ENCODE measurements at places on chromosomes 1 and 21.

GRCh38 chr1:200646515-200646914 is 23.2 kb downstream of the DDX59 start:
- DNase-seq = no peak

DNA sequence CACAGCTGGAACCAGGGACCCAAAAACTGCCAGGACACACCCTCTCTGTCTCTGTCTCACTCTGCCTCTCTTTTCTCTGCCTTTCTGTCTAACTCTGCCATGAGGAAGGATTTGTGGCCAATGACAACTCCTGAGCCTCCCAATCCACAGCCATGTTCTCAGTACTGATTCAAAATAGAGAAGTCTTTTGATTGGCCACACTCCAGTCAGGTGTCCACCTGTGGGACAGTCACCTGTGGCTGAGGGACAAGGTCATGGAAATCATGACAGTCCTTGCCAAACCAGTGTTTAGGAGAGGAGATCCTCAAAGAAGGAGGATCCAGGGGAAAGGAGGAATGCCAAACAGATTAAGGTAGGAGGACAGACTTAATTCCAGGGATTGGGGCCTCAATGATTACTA is 15.8 kb downstream of the TINAGL1 start:
- DNase-seq = no peak

GRCh38 chr1:61951731-61952580 is 209.7 kb downstream of the PATJ start:
- no peak for DNase-seq

- DNase-seq = no peak
Measured at GRCh38 chr1:230864441-230864840, 3.9 kb downstream of the C1orf198 start.

GRCh38 chr1:221487781-221488524 is 253.9 kb downstream of the DUSP10 start:
- no peak for DNase-seq

DNA sequence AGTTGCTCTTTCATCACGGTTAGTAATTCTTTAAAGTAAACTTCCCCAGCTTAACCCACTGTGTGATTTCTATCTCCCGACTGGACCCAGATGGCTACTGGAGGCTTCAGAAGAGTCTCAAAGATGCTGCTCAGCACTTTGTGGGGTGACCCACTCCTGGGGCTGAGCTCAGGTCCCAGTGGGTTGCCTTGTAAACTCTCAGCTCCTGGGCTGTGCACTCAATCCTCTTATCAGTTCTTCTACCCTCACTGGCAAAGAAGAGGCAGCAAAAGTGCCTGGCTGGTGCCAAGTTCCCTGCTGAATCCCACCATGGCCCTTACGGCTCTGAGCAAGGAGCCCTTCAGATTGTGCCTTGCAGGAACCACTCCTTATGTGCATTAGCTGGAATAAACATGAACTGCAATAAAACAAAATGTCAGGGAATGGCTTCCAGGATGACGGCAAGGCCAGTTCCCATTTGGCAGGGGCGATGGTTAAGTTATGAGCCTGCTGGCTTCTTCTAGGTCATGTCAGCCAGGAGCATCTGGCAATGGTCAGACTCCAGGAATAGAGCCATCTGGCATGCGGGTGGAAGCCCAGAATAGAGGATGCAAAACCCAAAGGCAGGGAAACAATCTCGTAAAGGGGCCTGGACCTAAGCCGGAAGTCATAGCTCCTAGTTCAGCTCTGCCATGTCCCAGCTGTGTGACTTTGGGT is 6.8 kb downstream of the MYOC start:
- peak; percentile 31 for DNase-seq

- no peak for DNase-seq
Measured at GRCh38 chr1:177573901-177574300, 396.0 kb downstream of the SEC16B start.

DNA sequence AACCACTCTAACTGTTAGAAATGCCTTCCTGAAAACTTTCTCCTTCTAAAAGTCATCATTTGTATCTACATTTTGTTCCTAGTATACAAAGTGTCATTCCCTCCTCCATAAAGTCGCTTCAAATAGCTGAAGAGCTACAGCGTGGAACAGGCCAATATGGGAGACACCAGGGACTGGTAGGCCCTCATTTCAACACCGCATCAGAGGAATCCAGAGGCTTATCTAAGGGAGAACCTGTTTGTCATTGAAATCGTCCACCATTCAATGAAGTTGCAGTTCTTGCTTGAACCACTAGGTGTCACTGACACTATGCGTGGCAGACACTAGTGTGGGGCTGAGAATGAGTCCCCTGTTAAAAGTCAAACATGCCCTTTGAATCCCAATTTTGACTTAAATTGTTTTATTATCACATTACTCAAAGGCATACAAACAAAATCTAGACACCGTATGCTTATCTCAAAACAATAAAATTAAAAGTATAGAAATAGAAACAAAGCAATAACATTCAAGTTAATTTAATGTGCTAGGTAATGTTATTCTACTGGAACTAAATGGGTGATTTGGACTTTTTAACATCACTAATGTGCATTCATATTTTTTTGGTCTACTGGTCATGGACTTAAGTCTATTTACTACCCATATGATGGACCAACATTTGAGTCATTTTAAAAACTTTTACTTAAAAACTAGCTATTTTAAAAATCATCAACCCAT is 182.3 kb downstream of the FCRL5 start:
- peak; percentile 12 for DNase-seq

- no peak for DNase-seq
Measured at GRCh38 chr1:47298025-47298699, 15.8 kb downstream of the STIL start.

DNA sequence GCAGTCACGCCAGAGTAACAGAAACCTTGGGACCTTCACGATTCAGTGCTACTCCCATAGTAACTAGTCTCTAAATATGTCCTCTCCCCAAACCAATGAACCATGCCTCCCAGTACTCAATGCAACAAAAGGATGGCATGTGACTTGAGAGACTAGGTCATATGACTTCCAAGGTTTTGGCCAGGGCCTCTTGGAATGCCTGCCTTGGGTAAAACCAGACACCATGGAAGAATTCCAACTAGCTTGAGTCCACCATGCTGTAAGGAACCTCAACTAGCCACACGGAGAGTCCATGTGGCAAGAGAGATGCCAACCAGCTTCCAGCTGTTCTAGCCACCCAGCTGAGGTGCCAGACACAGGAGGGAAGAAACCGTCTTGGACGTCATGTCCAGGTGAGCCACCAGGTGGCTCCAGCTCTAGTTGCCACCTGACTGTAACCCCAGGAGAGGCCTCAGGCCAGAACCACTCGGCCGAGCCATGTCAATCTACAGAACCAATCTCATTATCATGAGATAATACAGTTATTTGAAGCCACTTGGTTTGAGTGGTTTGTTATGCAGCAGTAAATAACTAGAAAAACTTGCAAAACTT is 115.0 kb downstream of the SYF2 start:
- DNase-seq = no peak

DNA sequence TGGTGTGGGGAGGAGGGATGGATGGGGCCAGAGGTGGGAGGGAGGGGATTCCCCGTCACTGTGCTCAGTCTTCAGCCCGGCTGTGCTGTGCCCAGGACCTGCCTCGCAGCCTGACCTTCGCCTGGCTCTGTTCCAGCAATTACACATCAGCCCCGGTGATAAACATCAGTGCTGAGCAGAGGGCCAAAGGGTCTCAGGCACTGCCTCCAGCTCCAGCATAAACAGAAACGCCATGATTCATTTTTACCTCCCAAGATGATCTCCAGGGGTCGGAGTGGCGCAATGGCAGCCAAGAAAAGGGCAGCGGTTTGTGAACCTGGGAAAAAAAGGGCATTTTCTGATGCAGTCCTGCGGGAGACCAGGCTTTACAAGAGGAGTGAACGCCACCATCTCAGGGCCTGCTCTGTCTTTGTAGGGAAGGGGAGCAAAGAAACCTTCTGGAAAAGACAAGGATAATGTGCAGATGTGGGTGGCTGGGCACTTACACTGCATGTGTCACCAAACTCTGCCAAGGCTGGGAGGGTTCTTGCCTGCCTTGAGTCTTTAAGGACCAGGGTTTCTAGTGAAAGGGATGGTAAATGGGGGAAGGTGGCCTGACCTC is 28.1 kb downstream of the SHISA4 start:
- no peak for DNase-seq

- DNase-seq = peak; percentile 93
Measured at GRCh38 chr1:30816211-30817076, 58.9 kb upstream of the LAPTM5 start.

DNA sequence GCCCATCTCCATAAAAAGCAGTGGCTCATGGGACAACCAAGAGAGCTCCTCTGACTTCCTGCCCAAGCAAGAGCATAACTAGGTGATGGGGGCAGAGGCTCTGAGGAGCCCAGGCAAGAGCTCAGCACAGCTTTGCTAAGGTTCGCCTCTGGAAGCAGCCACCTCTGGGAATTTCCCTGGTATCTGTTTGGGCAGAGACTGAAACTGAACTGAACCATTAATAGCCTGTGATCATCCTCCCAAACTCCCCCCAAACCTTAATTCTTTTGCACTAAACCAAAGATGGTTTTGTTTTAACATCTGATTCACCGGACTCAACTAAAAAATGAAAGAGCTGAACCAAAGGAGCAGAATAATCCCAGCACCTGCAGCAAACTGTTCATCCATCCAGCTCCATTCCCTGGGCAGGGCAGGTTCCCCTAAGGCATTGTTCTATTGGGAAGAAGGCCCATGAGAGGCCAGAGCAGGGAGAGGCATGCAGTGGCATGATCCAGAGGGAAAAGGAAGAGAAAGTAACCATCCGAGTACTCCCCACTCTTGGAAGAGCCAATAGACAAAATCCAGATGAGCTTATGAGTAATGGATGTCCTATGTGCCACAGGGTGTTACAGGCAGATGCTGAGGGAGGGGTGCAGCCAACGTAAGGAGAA is 77.8 kb upstream of the KAZN start:
- DNase-seq = no peak

GRCh38 chr21:31967334-31967733 is 94.5 kb downstream of the HUNK start:
- DNase-seq = no peak

DNA sequence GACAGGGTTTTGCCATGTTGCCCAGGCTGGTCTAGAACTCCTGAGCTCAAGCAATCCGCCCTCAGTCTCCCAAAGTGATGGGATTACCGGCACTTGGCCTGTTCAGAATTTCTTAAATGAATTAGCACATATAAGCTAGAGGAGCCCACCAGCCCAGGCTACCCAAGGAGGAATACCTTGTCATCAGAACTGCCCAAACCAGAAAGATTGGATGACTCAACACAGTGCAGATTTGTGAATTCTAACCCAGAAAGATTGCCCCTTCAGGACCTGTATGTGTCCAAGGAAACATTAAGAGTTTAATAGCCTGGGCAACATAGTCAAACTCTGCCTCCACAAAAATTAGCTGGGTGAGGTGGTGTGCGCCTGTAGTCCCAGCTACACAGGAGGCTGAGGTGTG is 14.0 kb upstream of the LIN9 start:
- no peak for DNase-seq

GRCh38 chr1:161737625-161738024 is 12.0 kb upstream of the DUSP12 start:
- DNase-seq = no peak

DNA sequence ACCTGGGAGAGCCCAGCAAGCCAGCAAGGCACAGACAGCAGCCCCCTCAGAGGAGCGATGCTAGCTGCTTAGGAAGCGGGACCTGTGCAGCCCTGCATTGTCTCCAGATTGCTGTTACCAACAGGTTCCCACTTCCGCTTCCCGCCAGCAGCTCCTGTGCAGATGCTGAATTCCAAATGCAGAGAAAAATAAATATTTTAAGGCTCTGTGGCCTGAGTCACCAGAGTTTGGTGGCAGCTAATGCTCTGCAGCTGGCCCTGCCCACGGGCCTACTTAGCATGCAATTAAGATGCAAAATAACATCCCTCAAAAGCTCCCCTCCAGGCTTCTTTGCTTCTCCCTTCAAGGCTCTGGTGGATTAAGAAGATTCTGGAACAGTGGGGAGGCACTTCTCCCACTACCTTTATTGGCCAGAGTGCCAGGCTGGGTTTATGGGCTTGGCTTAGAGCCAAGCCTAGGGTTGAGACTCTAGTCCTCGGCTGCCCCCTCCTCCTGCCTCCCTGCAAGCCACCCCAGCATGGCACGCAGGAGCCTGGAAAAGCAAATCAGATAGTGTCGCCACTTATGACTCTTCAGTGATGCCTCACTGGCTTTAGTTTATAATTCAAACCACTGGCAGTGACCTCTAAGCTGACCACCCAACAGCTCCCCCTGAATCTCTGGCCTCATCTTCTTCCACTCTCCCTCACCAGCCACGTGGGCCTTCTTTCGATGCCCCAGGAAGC is 207.1 kb upstream of the ZC3H12A start:
- DNase-seq = no peak
